Fibroblast of skin of abdomen (primary cell): ENCODE measurements at places on chromosomes 11 and 22.

DNA sequence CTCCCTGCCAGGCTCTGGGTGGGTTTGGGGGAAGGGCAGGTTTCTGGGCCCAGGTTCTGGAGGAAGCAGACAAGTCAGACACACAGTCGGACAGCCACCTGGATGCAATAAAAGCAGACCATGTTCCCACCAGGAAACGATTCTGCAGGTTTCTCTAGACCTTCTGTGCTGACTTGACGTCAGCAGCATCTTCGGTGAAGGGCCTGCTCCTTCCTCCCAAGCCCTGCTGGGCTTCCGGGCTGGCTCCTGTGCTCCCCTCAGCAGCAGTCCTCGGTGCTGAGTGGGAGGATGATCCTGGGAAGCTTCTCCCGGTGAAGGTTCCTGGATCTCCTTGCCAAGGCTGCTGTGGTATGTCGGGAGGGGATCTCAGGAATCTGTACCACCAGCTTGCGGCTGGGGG, 240.0 kb downstream of the GRIK4 start:
- DNase-seq = no peak

DNA sequence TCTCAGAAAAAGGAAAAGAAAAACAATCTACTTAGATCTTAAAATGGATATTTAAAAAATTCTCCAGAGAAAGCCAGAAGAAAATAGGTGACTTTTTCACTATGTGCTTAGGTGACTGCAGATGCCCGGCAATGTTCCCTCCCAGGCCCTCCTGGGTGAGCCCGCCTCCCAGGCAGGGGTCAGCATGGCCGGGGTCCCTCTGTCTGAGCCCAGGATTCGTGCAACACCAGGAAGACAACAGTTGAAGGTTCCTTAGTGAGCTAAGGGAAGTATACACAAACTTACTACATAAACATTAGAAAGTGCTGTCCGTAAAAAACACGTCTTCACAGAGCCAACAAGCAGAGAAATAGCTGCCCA, 11.6 kb downstream of the MAPK8IP2 start:
- no peak for DNase-seq

DNA sequence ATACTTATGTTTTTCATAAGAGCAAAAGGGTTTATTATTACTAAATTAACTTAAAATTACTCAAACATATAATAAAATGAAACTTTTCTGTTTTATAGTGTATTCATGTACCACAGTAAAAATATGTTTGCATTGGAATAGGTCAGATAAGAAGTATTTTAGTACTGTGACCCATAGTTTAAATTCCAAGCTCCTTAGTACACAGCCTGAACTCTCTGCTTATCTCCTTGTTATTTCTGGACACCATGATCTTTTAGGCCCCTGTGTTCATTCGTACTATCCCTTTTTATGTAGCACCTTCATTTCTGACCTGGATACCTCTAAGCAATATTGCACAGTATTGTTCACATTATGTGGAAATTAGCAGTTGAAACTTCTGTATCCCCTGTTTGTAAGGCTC, 296.7 kb upstream of the SYN3 start:
- no peak for DNase-seq

- peak; percentile 52 for DNase-seq
These were observed 484.5 kb downstream of the MN1 start for GRCh38 chr22:27317096-27317495.

DNA sequence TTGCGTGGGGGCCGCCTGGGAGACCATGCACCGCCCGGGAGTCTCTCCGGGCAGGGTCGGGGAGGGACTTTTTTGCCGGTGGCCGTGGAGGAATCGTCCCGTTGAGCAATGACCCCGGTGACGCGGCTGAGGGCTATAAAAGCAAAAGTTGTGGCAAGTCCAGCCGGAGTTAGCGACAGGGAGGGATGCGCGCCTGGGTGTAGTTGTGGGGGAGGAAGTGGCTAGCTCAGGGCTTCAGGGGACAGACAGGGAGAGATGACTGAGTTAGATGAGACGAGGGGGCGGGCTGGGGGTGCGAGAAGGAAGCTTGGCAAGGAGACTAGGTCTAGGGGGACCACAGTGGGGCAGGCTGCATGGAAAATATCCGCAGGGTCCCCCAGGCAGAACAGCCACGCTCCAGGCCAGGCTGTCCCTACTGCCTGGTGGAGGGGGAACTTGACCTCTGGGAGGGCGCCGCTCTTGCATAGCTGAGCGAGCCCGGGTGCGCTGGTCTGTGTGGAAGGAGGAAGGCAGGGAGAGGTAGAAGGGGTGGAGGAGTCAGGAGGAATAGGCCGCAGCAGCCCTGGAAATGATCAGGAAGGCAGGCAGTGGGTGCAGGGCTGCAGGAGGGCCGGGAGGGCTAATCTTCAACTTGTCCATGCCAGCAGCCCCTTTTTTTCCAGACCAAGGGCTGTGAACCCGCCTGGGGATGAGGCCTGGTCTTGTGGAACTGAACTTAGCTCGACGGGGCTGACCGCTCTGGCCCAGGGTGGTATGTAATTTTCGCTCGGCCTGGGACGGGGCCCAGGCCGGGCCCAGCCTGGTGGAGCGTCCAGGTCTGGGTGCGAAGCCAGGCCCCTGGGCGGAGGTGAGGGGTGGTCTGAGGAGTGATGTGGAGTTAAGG, at the start of gene NEAT1:
Gene NEAT1, plus strand, starts transcription at position 166 of the 883 bp plus-strand sequence.
- peak; percentile 94 for DNase-seq

GRCh38 chr11:6356503-6357055, 33.7 kb upstream of the SMPD1 start:
- no peak for DNase-seq

DNA sequence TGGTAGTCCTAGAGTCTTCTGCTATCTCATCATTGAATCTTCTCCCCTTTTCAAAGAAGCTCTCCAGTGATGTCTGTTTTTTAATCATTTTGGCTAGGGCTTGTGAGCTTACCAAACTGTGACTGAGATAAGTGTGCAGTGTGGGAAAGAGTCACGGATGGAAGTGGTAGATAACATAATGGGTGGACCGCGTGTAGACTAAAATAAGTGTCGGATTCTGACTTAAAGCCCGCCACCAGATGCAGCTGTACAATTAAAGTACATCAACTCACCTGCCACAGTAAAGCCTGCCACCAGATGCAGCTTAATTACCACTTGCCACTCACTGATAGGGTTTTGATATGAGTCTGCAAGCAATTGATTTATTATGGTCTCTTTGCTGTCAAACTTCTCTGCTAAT, 581.5 kb downstream of the LRRC4C start:
- no peak for DNase-seq

GRCh38 chr11:26070714-26071380, 261.1 kb upstream of the ANO3 start:
- DNase-seq = no peak

DNA sequence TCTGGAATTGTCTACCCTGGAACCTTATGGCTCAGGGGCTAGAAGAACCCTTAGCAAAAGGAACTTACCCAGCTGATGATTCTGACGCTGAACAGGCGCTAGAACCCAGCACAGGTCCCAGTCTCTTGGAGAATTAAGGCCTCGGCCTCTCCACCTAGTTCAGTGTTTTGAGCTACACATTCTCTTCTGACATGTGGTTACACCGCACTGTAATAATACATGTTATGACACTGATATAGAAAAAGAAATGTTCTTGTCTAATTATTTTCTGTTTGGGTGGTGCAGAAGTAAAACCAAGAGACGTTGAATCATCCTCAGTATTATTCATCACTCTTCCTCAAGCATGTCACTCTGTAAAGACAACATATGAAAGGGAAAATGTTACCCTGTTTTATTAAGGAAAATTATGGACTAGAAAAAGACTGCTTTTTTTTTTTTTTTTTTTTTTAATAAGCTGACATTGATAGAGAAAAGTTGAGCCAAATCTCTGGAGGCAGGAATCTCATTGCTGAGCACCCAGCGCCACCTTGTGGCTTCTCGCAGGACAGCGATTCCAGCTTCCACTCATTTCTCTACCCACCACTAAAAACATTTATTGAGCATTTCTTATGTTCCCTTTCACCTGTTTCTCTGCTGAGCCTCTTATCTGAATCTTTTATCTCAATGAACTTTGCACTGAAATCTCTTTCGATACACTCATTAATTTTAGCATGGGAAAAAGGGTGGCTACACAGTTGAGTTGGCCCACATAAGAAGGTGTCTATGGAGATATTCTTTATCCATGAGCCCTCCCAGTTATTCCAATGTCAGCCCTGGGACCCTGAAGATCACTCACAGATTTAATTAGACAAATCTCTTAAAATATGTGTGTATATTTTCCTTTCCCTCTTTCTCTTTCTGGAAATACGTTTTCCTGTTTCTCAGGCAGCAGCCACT, 12.6 kb upstream of the APLNR start:
- DNase-seq = peak; percentile 50

DNA sequence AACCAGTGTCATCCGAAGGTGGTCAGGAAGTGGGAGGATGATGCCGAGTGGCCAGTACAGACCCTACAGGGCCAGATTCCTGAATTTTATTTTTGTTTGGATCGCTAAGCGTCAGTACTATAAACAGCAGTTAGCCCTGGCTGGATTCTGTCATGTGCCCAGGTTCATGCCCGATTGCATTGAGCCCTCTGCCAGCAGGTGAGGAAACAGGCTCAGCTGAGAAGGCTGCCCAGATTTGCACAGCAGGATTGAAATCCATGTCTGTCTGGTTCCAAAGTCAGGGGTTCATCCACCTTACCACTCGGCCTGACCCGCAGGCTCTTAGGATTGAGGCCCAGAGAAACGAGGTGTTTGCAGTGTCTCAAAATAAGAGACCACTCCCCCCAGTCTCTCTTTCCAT, 9.1 kb upstream of the TBC1D22A start:
- no peak for DNase-seq

- peak; percentile 3 for DNase-seq
These were observed 9.7 kb upstream of the SIK3 start for GRCh38 chr11:117107701-117108590.

GRCh38 chr11:116330439-116331185, 442.2 kb downstream of the BUD13 start:
- DNase-seq = no peak

DNA sequence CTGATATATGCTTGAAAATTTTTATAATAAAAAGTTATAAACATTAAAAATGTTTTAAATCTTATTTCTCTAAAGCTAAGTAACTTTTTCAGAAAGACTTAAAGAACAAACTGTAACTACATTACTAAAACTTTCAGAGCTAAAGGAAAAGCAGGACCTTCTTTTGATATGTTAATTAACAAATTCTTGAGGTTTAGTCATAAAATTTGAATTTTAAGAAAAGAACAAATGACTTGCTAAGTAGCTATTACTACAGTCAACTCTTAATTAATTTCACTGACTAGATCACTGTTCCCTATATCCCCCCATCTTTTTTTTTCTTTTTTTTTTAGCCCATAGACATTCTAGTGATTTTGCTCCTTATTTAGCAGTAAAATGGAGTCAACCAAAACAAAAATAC, 344.4 kb downstream of the LRRC4C start:
- DNase-seq = no peak

DNA sequence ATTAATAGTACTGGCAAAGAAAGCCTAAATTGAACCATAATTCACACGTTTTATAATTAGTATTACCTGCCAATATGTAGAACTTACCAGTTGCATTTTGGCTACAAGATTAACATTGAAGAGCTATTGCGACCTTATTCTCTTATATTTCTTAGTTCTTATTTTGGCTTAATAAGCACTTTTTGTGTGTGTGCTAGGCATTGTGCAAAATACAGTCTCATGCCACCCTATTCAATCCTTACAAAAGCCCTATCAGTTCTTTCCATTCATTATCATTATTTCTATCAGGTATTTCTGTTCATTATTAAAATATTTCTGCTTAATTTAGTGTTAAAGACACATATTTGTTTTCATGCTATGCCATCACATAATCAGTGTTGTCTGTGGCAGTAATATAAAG, 41.2 kb downstream of the MAML2 start:
- no peak for DNase-seq

DNA sequence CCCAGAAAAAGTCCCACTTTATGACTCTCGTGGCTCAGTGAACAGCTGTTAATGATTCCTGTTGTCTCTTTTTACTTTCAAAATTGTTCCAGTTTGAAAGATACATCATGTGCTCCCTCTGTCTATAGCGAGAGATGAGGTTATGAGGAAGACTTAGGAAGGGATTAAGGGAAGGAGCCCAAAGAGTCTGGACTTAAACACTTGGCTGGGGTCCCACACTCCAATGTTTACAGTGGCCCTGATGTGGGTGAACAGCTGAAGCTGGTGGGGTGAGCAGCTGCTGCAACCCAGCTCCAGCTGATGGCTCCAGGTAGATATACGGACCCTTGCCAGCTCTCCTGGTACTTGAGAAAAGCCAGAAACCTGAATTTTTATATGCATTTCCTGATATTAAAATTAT, 84.5 kb upstream of the PLET1 start:
- no peak for DNase-seq
